ENCODE measurements at places on chromosomes 4 and X.

DNA sequence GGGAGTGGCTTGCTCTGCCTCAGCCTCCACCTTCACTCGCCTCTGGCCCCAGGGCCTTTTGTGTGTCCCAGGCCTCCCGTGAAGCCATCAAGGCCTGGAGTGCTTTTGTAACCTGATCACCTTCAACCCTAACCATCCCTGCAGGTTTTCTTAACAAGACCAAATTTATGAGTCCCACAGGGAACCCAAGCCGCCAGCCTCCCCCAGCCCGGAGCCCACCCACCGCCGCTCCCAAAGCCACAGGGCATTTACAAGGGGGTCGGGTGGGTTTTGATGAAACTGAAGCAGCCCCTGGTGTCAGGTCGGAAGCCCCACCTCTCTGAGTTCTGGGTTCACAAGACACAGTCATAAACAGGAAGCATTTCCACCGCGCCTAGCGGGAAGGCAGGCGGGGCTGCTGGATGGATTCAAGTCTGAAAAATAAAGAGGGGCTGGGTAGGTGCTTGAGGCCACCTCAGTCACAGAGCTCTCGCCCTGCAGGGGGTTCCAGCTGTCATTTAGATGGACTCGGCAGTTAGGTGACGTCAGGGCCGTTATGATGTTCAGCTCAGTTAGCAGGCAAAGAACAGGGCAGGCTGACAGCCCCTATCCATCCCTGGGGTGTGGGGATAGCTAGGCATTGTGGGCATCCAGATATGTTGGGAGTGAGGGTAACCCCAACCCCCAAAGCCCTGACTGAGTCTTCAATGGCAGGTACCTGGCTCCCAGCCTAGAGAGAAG, 128.5 kb downstream of the BCOR start:
- H3K4me3 ChIP-seq = no peak overlapping the region
- H3K4me1 ChIP-seq = peaks cover 11% of the 10 kb centered on the region
- no peak overlapping the region for H3K27ac ChIP-seq

DNA sequence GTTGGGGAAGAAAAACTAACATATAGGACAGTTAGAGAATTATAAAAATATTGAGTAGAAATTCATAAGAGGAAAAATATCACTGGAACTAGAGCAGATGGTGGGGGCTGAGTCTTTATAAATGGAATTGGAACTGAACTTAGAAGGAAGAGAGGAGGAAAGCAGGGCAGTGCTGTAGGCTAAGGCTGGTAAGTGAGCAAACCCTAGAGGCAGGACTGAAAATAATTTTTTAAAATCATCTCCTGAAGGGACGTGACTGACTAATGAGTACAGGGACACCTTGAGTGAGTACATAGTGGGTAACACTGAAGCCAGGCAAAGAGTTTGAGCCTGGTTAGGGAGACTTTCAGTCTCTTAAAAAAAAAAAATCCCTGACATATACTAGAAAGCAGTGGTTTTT, 63.3 kb downstream of the GALNT7 start:
- H3K36me3 ChIP-seq = no peaks in the 10 kb centered on the region
- peaks cover 1% of the 10 kb centered on the region for H3K4me1 ChIP-seq
- H3K27ac ChIP-seq = no peak overlapping the region

GRCh38 chrX:140509468-140510305, 4.8 kb upstream of the SOX3 start:
- H3K4me1 ChIP-seq = no peaks in the 10 kb centered on the region
- H3K27ac ChIP-seq = no peak overlapping the region
- H3K27me3 ChIP-seq = peaks cover 60% of the 10 kb centered on the region

DNA sequence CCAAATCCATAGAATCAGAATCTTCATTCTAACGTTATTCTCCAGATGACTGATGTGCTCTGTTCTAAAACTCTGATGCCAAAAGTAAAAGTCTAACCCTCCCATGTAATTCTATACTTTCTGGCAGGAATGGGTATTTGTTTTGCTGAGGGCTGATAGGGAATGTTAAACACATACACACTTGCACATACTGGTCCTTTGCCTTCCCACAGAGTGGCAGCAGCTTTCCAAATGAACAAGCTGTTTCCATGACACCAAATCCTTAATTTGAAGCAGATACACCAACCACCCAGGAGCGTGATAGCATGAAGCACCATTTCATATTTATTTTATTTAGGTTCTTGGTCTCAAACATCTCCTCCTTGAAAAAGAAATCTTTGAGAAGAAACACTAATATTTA, 155.5 kb upstream of the PRDX4 start:
- H3K27me3 ChIP-seq = no peaks in the 10 kb centered on the region
- no peaks in the 10 kb centered on the region for H3K36me3 ChIP-seq
- H3K4me1 ChIP-seq = peaks cover 10% of the 10 kb centered on the region
- no peak for DNase-seq
- H3K27ac ChIP-seq = no peak overlapping the region
- no peak overlapping the region for H3K4me3 ChIP-seq

DNA sequence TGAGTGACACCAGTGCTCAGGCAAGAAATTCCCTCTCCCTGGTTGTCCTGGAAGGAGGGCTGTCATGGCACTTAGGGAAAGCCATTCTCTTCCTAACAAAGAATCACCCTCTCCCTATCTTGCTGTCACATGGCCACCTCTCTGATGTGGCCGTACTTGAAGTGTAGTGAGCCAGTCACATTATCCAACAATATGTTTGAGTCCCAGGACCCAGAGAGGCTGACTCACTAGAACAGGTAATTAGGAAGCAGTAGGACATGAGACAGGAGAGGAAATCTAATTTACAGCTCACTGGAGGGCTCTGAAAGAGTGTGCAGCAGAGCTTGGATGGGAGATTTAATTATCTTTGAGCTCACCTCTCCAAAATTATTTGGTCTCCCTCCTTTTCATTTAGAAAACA, 299.1 kb downstream of the ARHGAP24 start:
- H3K27ac ChIP-seq = no peak overlapping the region
- no peaks in the 10 kb centered on the region for H3K36me3 ChIP-seq
- DNase-seq = no peak
- no peak overlapping the region for H3K4me3 ChIP-seq

DNA sequence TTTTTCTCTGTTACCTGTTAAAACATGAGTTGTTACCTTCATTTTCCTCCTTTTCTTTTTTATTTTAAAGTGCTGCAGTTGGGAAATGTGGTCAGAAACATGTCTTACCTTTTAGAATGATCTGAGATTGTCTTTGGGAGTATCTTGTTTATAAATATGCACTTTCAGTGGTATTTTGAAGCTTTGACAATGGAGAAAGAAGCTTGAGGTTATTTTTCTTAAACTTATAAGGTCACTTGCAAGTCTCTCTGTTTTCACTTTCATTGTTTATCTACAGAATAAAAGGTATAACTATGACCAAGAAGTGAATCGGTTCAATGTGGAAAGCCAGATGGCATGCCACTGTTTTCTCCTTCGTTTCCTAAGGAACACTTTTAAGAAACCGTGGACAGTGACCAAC, 167.5 kb upstream of the SLC7A11 start:
- no peak overlapping the region for H3K4me3 ChIP-seq
- no peaks in the 10 kb centered on the region for H3K4me1 ChIP-seq
- no peaks in the 10 kb centered on the region for H3K27me3 ChIP-seq
- no peak for DNase-seq
- H3K27ac ChIP-seq = no peak overlapping the region
- H3K36me3 ChIP-seq = no peaks in the 10 kb centered on the region

DNA sequence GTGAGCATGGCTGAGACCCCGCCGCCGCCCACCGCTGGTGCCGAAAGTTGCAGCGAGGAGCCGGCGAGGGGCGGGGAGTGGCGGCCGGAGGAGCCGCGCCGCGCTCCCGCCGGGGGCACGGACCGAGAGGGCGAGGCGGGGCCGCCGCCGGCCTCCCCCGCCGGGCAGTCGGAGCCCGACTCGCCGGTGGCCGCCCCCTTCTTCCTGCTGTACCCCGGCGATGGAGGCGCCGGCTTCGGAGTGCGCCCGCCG, 16.5 kb downstream of the UTP3 start:
- H3K27ac ChIP-seq = no peak overlapping the region
- H3K4me3 ChIP-seq = peak overlapping the region; percentile 67
- H3K36me3 ChIP-seq = no peaks in the 10 kb centered on the region
- peaks cover 8% of the 10 kb centered on the region for H3K4me1 ChIP-seq

DNA sequence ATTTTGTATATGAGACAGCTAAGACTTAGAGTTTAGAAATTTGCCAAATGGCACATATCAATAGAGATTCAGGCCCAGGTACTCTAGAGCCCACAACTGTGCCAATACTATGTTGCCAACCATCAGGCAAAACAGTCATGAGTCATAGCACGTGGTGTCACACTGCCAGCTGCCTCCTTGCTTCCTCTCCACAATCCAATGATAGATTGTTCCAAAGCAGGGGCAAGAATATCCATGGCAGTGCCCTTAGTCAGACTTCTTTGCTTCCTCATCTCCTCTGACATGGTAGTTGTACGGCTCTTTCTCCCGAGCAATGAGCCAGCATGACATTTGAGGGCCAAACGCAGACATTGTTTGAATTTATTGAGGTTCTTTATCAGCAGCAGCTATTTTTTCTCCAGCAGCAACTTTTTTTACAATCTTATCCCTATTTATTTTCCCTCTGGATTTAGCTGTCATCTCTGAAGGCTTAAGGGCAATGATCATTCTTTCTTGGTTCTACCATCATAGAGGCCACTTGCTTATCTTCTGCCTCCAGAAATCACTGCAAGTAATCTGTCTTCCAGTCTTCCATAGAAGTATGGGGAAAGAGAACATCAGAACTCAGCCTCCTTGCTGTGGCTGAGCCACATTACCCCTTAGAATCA, 169.7 kb downstream of the COL4A6 start:
- no peaks in the 10 kb centered on the region for H3K4me1 ChIP-seq
- H3K36me3 ChIP-seq = no peaks in the 10 kb centered on the region
- H3K4me3 ChIP-seq = no peak overlapping the region

- H3K27me3 ChIP-seq = no peaks in the 10 kb centered on the region
- H3K4me3 ChIP-seq = no peak overlapping the region
- H3K4me1 ChIP-seq = no peaks in the 10 kb centered on the region
Observed at GRCh38 chr4:38268837-38269236, 308.6 kb downstream of the PTTG2 start.

- H3K4me1 ChIP-seq = no peaks in the 10 kb centered on the region
- DNase-seq = no peak
- H3K27me3 ChIP-seq = no peaks in the 10 kb centered on the region
- H3K27ac ChIP-seq = no peak overlapping the region
Observed at GRCh38 chrX:30635630-30636029, 17.6 kb upstream of the GK start.

DNA sequence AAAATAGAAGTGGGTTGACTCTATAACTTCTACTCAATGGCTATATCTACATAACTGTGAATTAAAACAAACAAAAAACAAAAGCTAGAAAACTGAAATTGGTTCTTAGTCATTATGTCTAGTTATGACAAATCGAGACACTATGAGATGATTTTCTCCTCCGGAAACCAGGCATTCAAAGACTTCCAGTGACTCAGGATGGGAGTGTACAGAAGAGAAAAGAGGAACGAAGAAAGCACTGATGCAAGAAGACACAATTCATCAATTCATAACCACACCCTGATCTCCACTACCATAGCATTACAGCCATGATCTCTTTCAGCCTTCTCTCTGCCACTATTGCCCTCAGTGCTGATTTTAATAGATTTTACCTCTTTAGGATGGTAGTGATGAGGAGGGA, 253.6 kb downstream of the CBLL2 start:
- no peak for DNase-seq
- no peak overlapping the region for H3K4me3 ChIP-seq
- no peak overlapping the region for H3K27ac ChIP-seq
- no peaks in the 10 kb centered on the region for H3K4me1 ChIP-seq
- H3K36me3 ChIP-seq = no peaks in the 10 kb centered on the region
- H3K27me3 ChIP-seq = no peaks in the 10 kb centered on the region

DNA sequence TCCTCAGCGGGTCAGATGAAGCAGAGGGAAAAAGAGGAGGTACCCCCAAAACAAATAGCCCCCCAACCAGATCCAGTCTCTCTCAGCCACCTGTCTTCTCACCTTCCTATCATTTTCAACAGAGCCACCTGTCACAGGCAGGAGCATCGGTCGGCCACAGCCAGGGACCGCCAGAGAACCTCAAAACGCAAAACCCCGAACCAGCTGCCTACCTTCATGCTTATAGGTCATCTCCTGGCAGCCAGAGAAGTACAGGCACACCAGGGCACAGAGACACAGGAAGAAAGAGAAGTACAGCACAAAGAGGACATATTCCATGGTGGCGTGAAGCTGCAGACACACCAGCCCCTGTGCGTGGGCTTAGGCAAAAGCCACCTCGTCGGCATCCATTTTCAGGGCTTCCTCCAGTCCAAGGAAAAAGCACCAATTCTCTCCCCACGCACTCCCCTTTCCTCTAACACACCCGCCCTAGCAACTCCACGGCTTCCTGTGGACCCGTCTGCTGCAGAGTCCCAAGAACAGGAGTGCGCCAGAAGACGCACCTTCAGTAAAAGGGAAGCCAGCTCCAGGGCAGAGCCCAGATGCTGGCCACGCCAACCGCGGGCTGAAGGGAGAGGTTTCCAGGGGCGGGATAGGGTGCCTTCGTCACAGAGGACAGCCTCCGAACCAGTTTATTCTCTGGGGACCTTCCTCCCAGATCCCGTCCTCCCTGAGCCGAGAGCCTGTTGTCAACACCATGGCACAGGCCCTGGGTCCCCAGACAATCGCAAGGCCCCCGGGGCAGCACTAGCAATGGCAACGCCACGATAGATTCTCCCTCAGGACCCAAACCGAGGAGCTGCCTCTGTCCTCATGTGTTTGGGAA, 51.8 kb upstream of the C4orf50 start:
- no peak overlapping the region for H3K4me3 ChIP-seq
- H3K36me3 ChIP-seq = no peaks in the 10 kb centered on the region
- peaks cover 5% of the 10 kb centered on the region for H3K4me1 ChIP-seq
- no peak overlapping the region for H3K27ac ChIP-seq

DNA sequence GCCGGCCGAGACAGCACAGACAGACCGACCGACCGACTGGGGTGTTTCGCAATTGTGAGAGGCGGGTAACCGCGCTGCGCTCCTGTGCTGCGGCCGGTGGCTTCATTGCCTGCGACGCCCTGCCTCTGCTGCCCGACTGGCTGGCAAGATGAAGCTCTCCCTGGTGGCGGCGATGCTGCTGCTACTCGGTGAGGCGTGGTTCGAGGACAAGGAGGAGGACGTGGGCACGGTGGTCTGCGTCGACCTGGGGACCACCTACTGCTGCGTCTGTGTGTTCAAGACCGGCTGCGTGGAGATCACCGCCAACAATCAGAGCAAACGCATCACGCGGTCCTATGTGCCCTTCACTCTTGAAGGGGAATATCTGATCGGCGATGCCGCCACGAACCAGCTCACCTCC, 565.7 kb upstream of the SMIM31 start:
- no peak for DNase-seq
- no peak overlapping the region for H3K4me3 ChIP-seq
- H3K27ac ChIP-seq = no peak overlapping the region
- H3K4me1 ChIP-seq = no peaks in the 10 kb centered on the region
- H3K27me3 ChIP-seq = no peaks in the 10 kb centered on the region

All from H1 (cell line).